ENCODE measurements at places on chromosomes 12 and 14.

GRCh38 chr12:43054085-43054484 is 464.5 kb upstream of the PRICKLE1 start:
- DNase-seq = no peak

DNA sequence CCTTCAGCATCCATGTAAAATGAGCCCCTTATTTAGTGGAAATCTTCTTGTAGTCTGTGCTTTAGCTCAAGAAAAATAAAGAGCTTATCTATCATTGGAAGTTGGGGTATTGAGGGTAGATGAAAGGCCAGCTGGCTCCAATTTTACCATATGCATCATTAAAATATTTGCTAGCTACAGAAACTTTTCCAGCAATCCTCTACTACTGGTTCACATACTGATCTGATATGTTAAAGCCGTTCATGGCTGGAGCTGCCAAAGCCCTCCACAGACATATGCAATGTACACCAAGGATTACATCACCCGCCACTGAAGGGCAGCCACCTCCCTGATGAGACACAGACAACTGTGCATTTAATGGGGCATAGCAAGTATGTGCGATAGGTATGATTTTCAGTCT is 1205.3 kb downstream of the GALC start:
- peak; percentile 93 for DNase-seq

GRCh38 chr12:12461923-12462315 is 100.7 kb downstream of the DUSP16 start:
- no peak for DNase-seq

GRCh38 chr12:38053655-38054464 is 262.7 kb upstream of the ALG10B start:
- DNase-seq = no peak

GRCh38 chr12:86613311-86613710 is 357.1 kb upstream of the MGAT4C start:
- peak; percentile 5 for DNase-seq

DNA sequence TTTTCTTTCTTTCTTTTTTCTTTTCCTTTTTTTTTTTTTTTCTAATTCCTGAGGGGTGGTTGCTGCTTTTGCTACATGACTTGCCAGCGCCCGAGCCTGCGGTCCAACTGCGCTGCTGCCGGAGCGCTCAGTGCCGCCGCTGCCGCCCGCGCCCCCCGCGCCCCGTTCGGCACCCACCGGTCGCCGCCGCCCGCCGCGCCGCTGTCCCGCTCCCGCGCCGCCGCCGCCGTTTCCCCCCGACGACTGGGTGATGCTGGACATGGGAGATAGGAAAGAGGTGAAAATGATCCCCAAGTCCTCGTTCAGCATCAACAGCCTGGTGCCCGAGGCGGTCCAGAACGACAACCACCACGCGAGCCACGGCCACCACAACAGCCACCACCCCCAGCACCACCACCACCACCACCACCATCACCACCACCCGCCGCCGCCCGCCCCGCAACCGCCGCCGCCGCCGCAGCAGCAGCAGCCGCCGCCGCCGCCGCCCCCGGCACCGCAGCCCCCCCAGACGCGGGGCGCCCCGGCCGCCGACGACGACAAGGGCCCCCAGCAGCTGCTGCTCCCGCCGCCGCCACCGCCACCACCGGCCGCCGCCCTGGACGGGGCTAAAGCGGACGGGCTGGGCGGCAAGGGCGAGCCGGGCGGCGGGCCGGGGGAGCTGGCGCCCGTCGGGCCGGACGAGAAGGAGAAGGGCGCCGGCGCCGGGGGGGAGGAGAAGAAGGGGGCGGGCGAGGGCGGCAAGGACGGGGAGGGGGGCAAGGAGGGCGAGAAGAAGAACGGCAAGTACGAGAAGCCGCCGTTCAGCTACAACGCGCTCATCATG is 654 bp downstream of the FOXG1 start:
- DNase-seq = no peak

- no peak for DNase-seq
Observed at GRCh38 chr12:31742891-31743290, 14.1 kb upstream of the AMN1 start.

DNA sequence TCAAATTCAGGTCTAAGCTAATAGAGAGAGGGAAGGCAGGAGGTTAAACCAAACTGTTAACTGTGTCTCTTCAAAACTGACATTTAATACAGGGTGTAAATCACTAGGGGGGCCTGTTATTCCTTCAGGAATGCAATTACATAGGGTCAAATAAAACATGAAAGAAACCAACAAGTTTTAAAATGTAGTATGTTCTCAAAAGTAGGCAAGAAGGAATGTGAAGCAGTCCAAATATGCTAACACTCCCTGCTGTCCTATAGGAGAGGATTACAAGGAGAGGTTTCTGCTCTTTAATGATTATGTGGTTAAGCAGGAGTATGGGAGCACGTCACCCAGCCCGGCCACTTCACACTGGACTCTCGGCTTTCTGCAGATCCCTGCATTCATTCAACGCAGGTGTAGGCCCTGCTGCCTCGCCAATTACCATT is 42.5 kb upstream of the BMP4 start:
- DNase-seq = peak; percentile 61

DNA sequence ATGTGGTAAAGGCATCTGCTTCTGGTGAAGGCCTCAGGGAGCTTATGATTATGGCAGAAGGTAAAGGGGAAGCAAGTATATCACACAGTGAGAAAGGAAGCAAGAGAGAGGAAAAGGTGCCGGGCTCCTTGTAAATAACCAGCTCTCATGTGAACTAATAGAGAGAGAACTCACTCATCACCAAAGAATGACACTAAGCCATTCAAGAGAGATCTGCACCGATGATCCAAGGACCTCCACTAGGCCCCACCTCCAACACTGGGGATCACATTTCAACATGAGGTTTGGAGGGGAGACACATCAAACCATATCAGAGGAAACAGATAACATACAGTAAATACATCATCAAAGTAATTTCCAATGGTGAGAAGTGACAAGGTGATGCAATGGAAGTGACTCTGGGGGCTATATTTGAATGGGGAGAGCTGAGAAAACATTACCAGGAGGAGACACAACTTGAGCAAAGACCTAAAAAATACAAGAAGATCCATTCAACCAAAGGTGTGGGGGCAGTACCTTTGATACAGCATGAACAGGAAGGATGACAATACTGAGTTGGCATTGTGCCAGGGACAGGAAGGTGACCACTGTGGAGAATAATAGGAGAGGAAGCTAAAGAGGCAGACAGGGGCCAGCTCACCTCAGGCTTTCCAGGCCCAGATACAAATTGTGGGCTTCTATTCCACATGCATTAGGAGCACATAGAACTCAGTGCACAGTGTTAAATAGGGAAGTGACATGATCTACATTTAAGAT is 134.4 kb upstream of the GRIP1 start:
- no peak for DNase-seq

- DNase-seq = no peak
Observed at GRCh38 chr12:13337791-13338190, 141.3 kb downstream of the EMP1 start.

- DNase-seq = no peak
Observed at GRCh38 chr12:47718531-47718930, 6.8 kb downstream of the ENDOU start.

GRCh38 chr12:95802482-95803270 is 12.1 kb upstream of the NTN4 start:
- DNase-seq = peak; percentile 28

GRCh38 chr12:28378736-28379135 is 188.5 kb downstream of the CCDC91 start:
- peak; percentile 84 for DNase-seq

- DNase-seq = no peak
Observed at GRCh38 chr14:83870546-83871270, 1659.2 kb upstream of the FLRT2 start.

Data from fibroblast of skin of left biceps (primary cell).